Stimulated activated CD4-positive, alpha-beta T cell treated with anti-CD3 and anti-CD28 coated beads, TNF-alpha, amount 100 ng/mL, for 1 hour (primary cell): ENCODE measurements at places on chromosomes 2 and 18.
A peak's percentile ranks its signal among the peaks of the same experiment; 100 is the strongest.

DNA sequence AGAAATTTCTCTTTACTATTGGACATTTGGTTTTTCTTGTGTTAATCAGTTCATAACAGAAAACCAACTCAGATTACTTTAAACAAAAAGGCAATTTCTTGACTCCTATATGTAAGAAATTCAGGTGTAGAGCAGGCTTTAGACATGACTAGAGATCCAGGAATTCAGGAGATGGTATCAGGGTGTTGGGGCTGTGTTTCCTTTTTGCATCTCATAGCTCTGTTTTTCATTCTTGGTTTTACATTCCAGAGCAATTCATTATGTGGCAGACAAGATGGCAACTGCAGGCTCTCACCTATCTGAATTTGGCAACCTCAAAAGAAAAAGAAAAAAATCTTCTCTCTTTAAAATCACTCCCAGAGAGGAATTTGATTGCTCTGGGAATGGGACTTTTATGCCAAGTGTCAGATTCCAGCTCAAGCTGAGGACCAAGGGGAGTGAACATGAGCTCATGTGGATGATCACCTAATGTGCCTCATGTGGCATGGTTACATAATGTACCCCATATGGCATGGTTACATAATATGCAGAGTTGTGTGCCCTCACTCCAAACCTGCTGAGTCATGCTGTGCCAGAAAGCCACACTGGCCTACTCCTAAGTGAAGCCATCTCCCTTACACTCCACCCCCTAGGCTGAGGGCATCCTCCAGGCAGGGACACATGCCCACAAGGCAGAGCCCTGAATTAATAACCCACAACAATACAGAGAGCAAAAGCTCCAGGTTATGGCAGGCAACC lies 282.7 kb downstream of the MBD2 start:
- no peak for DNase-seq

DNA sequence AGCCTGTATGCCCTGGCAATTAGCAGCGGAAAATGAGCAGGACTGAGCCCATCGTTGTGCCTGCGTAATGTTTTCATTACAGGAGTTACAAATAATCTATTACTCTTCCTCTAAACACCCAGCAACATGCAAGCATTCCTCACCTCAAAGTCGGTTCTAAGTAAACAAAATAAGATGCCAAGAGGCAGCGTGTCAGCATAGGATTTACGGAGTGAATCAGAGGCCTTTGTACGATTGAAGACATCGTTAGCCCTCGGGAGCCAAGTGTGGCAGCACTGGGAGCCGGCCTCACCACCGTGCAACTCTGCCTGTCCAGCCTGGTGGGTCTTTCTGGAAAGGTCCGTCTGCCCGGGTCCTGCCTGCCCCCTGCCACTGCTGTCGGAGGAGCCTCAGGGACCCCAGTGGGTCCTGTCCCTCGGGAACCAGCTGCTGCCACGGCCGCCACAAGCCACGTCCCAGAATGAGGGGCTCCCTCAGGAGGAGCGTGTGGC lies 80.1 kb upstream of the CTDP1 start:
- no peak for DNase-seq

DNA sequence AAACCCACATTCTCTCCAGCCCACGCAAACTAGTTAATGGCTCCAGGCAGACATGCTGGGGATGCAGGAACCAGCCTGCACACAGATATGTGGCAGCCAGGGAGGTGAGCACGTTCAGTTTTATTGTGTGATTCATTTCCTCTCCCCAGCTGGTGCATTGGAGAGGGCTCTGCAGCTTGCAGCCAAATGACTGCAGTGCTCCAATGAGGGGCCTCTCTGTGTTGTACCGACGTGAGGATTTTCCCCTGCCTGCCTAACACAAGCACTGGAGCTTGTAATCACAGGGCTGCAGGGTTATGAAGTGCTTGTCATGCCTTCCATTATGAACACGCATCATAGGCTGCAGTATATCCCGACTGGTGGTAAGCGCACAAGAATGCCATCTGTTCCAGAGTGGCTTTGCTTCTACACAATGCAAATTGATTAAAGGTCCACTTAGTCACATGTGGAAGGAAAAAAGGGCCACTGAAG lies 92.3 kb upstream of the THUMPD2 start:
- DNase-seq: no peak

- no peak for DNase-seq
These were observed 73.9 kb downstream of the NEDD4L start for GRCh38 chr18:58117786-58118403.

DNA sequence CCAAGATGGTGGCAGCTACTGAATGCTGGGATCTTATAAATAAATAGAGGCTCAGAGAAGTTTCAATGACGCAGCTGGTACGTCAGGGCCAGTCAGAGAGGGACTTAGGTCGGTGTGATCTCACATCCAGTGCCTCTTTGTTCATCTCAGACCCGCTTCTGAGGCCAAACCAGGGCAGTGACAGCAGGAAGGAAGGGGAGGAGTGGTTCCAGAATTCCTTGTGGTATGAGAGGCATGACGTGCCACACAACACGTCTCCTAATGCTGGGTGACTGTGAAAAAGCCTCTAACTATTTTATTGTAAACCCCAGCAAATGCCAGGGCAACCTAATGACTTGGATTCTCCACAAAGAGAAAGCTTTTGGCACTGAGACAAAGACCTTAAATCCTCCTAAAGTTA lies 423.3 kb downstream of the LPIN1 start:
- no peak for DNase-seq

DNA sequence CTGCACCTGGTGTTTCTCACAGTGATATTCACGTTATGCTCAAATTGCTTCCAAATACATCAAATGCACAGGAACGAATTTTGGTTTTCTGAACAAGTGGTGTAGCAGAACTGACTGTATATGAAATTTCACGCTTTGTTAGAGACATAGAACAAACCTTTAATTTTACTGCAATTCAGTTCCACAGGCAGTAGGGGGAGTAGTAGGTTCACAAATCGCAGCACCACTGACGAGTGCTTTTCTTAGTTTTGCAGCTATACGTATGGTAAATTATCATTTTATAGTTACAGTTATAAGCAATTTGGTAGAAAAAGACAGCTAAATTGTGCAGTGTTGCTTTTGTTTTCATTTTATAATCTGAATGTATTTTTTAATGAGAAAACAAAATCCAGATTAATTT lies 113.3 kb downstream of the KIAA1328 start:
- no peak for DNase-seq

DNA sequence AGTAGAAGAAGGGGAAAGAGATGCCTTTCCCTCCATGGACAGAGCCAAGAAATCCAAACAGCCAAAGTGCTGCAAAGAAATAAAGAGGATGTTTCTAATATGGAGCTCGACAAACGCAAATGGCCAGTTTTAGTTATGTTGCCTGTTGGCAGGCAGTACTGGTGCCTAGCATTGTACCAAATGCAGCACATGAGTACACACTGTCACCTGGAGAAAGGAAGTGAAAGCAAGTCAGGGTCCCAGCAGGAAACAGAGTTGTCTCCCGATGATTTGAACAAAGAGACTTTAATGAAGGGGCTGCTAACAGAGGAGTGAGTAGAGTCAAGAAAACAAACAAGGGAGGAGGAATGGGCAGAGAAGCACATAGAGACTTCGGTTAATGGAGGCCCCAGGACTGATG lies 623.0 kb downstream of the BCL11A start:
- no peak for DNase-seq

DNA sequence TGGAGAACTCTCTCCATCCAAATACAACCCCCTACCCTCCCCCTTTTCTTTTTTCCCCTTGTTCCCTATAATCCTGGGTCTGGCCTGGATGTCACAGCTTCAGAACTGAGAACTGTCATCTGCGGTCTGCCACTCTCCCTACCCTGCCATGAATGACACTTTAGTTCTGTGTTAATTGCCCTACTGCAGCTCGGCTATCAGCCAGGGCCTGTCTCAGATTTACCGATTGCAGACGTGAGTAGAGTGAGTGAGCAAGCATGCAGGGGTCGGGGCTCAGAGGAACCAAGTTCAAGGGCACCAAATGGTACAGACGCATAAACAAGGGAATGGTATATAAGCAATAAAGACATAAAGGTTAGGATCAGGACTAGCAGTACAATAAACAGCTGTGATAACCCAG lies 967.8 kb downstream of the BCL11A start:
- DNase-seq: no peak

- DNase-seq: no peak
These were observed 39.3 kb upstream of the DSG1 start for GRCh38 chr18:31278609-31279071.

DNA sequence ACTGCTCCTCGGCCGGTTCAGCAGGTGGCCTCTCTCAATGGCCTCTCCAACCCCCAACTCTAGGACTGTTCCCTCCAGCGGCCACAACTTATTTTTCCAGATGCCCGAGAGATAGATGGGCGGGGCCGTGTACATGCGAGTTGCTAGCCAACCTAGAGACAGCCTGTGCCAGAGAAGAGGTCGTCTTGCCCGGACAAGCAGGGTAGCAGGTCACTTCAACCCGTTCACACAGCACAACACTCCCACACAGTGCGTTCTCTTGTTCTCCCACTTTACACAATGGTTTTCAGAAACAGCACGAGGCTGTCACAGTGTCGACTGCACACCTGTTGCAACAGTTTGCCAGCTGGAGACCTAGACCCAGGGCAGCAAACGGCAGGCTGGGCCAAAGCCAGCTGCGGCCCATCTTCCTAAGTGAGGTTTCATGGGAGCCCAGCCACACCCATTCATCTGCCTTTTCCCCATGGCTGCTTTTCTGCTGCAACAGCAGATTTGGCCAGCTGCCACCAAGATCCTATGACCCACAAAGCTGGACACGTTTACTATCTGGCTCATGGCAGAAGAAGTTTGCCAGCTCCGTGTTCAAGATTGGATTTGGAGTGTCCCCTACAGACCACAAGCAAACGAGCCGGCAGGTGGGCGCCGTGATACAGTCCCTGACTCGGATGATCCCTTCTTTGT lies 7.3 kb upstream of the PRLH start:
- DNase-seq: no peak

- no peak for DNase-seq
These were observed 10.7 kb upstream of the CD226 start for GRCh38 chr18:69958422-69958821.

DNA sequence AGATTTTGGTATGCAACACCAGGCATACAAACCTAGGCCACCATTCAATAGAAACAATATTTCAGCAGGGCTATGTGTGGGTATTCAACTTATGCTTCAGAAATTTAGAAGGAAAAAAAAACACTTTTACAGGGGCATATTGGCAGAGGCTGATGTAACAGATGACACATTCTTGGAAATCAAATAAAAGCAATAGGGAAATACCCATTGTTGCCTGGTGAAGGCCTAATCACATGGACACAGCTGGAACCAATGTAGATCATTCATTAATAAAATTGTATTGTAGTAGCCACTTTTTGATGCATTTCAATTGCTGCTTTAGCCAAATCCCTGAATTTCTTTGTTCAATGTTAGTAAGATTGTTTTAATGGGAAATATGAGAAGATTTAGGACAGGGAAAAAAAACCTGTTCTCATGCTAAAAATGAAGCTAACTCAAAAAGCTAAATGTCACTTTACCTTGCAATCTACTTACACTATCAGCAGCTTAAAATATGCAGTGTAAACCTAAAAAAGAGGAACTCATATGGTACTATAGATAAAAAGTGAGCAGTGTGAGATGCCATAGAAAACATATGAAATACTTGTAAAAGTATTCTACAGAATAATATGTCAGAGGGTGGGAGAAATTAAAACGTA lies 289.4 kb downstream of the ZEB2 start:
- DNase-seq: no peak

DNA sequence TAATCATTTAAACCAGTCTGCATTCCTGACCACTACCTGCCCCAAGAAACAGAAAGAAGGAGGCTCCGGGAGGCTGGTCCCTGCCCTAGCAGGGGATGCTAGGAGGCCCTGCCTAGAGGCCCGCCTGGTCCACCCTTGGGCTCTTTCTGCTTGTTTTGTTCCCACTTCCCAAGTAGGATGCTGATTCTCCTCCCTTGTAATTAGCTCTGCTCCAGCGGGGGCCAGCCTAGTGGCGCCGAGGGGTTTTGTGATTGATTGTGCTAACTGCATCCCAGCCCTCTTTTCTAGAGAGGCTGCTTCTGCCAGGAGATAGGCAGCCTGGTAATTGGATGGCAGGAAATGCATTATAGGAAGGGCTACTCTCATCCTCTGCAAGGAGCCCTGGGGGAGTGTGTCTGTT lies 220.0 kb downstream of the LOXHD1 start:
- no peak for DNase-seq

- no peak for DNase-seq
These were observed 5.8 kb upstream of the ONECUT2 start for GRCh38 chr18:57429167-57430078.

DNA sequence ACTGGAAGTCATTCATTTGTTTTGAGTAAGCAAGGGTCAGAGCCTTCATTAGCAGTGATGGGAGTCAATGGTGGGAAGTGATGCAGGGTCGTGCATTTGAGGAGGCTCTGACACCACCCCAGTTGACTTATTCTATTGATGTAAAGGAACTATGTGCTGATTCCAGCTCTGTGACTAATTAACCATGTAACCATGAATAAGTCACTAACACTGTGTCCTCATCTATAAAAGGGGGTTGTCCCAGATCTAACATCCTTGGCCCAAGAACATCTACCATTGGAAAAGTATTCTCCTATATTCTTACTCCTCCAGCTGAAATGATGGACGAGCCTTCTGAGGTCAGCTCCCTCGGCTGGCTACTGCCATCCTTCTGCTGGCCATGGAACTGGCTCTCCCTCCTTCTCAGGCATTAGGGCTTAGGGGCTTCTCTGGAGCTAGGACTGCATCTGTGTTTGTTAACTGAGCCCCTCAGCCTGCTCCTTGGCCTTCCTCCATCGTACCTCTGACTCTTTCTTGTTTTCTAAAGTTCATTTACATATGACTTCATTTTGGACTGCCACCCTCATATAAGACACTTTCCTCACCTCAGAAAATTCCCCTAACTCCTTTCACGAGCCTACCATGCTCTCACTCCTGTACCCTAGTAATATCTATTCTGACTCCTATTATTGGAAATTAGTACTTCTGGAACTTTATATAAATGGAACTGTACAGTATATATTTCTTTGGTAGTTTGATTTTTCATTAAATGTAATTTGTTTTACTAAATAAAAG lies 115.5 kb downstream of the KCTD1 start:
- no peak for DNase-seq

DNA sequence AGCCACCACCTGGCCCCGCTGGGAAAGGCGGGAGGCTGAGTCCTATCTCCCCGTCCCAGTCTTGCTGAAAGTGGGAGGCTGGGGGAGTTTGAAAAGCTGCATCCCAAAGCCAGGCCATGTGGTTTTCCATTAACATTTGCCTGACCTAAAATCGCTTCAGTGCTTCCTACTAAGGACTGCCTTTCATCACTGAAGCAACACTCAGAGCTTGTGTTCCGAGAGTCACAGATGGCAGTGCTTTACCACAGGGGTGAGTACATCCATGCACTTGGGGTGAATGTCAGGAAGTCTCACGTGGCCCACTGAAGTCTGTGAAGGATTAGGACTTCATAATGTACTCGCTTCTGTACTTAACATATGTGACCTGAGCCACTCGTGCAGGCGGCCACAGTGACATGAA lies 43.3 kb downstream of the PXDN start:
- no peak for DNase-seq

GRCh38 chr18:3486512-3486911 lies 36.5 kb downstream of the TGIF1 start:
- DNase-seq: no peak

- DNase-seq: peak; percentile 17
These were observed 882 bp downstream of the ZBTB14 start for GRCh38 chr18:5294457-5295230.
